ENCODE measurements at places on chromosomes 2 and 18.

- no peak for DNase-seq
Measured at GRCh38 chr18:78582898-78583738, 396.5 kb upstream of the SALL3 start.

- DNase-seq, result peak; percentile 72
Measured at GRCh38 chr2:43225093-43225787, 1.2 kb downstream of the ZFP36L2 start.

- DNase-seq, result peak; percentile 49
Measured at GRCh38 chr2:232386490-232386739, 7.9 kb downstream of the ALPP start.

GRCh38 chr2:230619491-230619890 lies 93.2 kb upstream of the CAB39 start:
- DNase-seq, result no peak

DNA sequence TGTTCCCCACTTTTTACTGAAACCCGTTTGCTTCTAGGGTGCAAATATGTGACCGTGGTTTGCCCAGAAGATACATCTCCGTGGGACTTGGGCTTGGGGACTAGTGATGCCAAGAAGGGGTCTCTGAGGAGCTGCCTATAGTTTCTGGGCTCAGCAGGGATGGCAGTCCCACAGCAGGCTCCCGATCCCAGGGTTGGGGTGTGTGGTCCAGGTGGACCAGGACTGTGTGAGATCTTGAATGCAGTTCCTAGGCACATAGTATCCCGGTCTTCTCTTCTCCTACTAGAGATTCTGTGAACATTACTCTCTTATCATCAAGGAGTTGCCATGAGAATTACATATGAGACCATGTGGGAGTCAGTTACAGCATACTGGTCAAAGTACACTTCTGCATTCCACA lies 435.8 kb upstream of the SPRED2 start:
- DNase-seq, result no peak

DNA sequence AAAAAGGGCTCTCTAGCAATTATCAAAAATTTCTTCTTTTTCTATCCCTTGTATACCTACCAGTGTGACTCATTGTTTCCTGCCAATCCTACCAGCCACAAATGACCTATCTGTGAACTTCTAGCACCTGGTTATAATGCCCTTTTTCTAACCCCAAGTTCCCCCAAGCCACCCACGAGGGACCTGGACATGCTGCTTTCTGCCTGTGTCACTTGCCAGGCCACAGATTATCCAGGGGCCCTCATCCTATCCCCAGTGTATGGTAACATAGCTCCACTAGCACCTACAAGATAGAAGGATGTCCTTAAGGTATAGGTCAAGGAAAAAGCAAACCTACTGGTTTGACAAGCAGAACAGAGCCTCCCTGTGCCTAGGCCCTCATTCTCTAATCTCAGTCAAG lies 26.8 kb downstream of the AAK1 start:
- no peak for DNase-seq

DNA sequence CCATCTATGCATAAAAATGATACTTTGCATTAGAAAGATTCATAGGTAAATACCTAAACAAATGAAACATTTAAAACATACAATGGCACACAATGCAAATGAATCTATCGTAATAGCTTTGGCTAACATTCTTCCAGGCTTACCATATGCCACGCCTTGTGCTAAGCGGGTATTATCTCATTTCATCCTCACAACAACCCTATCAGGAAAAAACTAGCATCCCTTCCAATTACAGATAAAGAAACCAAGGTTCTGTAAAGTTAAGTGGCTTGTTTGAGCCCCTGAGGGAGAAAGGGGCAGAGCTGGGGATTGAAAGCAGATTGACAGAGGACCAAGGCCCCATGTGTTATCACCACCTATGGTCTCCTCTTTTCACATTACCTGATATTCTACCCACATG lies 145.4 kb upstream of the ETAA1 start:
- no peak for DNase-seq

- no peak for DNase-seq
Measured at GRCh38 chr18:25786758-25787157, 303.7 kb downstream of the SS18 start.

- peak; percentile 91 for DNase-seq
Measured at GRCh38 chr2:234136461-234136860, 86.0 kb downstream of the SPP2 start.

DNA sequence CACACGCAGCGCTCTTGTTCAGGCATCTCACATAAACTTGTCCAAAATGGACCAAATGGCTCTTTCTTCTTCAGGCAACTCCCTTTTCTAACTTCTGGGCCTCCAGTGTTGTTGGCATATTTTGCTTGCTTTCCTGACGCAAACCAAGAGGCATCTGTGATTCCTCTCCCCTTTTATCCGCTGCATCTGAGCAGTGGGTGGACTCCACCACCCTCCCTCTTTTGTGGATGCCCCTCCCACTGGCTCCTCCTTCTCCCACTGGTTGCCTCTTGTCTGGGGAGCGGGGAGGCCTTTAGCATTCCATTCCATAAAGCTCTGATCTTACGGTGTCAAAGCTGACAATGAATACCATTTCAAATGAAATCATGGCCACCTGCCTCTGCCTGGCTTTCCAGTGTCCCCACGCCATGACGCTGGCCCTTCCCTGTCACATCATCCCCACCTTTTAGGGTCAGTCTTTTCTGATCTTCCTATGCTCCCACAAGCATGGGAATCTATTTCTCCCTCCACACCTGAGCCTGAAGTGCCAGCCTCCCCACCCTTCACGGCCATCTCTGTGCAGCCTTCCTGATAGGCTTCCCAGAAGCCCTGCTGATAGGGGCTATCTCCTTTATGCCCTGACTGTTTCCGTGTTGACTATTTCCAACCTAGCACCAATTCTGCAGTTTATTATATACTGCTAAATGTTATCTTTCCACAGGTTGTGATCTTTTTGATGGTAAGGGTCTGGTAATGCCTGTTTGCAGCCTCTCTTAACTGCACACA lies 51.5 kb downstream of the RPL37A start:
- DNase-seq, result no peak

DNA sequence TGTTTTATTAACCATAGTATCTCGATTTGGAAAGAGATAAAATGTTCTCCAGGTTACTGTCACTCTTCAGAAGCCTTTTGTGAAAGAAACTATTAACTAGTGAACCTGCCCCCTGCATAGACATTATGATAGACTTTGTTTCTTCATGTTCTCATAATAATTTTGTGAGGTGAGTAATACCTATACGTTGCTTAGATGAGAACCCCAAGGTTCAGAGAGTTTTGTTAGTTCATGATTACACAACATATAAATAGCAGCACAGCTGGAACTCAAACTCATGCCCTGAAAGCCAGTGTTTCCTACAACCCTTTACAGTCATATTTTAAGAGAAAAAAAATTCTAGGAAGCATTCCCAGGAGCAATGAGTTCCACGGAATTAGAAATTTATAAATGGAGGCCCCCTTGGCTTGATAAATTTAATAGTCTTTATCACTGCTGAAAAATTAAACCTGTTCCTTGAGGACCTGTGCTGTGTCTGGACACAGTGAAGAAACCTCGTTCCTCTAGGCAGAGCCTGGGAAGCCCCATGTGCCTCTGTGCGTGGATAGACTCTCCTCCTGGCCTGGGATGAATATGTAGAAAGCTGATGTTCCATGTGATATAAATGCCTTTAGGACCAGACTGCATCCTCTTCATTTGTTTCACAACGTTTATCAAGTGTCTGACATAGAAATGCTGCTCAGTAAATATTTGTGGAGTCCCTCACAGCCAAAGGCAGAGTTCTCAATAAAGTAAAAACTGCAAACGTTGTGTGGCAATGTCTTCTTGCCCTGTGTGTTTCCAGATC lies 1257.0 kb upstream of the GYPC start:
- DNase-seq, result no peak

- no peak for DNase-seq
Measured at GRCh38 chr2:120599072-120599471, 136.6 kb upstream of the GLI2 start.

DNA sequence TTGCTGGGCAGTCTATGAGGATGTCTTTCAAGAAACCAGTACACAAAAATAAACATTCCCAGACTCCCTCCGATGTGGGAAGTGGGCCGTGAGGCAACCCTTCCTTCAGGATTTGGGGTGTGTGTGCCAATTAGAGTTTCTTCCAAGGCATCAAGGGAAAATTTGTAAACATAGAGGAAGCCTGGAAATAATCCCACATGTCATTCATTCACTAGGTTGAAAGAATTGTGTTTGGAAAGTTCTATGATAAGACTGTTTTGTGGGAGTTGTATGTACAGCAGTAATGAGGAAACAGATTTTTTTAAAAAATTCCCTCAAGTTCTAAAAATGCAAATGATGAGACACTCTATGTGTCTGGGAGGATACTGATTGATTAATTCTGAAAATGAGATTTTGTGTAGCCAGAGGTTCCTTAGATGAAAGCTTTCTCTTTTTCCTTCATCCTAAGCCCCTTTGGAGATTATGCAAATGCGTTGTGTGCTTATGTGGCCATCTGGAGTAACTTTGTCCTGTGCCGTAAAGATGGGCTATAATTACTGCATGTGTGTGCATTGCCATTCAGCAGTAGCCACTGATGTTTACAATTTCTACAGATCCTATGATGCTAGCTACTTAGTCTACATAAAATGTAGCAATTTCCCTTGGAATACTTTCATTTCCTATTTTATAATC lies 107.8 kb upstream of the TPO start:
- DNase-seq, result no peak

DNA sequence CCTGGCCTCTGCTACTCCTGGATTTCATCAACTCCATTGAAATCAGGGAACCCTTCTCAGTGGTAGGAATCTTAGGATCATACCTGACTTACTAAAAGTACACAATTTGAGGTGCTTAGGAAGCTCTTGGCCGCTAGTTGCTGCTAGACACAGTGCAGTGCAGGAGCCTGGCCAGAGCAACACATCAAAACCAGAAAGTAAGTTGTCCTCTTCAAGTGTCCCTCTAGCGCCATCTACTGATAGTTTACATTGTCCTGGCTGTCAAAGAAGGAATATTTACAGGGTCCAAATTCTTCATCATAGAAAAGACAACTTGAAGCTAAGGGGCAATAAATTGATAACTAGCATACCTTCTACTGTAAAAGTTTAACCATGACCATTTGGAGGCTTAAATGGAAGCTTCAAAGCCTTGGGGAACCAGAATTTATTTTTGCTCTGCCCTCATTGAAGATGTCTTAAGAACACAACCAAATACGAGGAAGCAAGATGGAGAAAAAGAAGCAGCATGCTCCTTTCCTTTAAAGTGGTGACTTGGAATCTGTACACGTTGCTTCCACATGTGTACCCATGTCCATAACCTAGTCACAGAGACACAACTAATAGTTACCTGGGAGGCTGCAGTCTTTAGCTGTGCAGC lies 889.1 kb upstream of the GCFC2 start:
- peak; percentile 82 for DNase-seq

DNA sequence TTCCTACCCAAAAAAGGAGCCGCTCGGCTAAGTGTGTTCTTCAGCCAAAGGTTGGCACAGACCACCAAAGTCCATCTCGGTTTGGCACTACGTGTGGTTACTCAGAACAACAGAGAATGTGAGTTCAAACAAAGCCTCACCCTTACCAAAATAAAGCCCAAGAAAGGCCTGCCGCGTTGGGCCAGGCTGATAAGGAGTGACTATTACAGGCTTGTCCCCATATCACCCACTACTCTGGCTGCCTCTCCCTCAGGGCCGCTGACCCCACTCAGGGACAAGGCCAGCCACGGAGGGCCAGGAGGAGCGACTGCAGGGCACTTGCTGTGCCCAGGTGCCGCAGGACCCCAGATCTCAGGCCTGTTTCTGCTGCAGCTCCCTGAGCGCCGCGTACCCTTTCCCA lies 13.8 kb downstream of the HS1BP3 start:
- no peak for DNase-seq

GRCh38 chr18:74493689-74494088 lies 2.5 kb upstream of the CNDP2 start:
- DNase-seq, result peak; percentile 58

DNA sequence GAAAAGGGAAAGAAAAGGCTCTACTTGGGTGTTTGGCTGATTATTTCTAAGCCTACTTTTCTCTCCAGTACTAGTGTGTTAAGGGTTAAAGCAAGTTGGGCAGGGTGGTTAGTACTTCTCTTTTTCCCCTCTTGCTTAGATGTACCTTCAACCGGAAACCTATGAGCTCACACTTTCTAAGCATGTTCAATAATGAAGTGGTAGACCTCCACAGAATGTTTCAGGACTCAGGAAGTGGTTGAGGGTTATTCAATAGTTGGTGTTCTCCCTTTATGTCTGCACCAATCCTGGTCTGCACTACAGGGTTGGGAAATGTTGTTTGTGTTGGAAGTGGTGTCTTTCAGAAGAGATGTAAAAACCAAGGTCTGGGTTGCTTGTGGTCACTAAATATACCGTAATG lies 137.1 kb downstream of the ZEB2 start:
- DNase-seq, result no peak

DNA sequence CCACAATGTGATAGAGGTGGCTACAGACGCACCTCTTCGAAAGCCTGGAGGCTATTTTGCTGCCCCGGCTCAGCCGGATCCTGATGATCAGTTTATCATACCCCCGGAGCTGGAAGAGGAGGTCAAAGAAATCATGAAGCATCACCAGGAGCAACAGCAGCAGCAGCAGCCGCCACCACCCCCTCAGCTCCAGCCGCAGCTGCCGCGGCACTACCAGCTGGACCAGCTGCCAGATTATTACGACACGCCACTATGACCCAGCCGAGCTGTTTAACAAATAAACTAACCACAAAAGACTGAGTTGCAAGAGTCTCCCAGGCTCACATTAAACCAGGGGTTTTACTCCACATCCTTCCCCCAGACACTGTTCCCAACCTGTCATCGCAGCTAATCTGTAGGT lies 263.8 kb downstream of the PHLPP1 start:
- no peak for DNase-seq

GRCh38 chr2:102296449-102296848 lies 14.9 kb upstream of the IL1RL1 start:
- DNase-seq, result no peak

DNA sequence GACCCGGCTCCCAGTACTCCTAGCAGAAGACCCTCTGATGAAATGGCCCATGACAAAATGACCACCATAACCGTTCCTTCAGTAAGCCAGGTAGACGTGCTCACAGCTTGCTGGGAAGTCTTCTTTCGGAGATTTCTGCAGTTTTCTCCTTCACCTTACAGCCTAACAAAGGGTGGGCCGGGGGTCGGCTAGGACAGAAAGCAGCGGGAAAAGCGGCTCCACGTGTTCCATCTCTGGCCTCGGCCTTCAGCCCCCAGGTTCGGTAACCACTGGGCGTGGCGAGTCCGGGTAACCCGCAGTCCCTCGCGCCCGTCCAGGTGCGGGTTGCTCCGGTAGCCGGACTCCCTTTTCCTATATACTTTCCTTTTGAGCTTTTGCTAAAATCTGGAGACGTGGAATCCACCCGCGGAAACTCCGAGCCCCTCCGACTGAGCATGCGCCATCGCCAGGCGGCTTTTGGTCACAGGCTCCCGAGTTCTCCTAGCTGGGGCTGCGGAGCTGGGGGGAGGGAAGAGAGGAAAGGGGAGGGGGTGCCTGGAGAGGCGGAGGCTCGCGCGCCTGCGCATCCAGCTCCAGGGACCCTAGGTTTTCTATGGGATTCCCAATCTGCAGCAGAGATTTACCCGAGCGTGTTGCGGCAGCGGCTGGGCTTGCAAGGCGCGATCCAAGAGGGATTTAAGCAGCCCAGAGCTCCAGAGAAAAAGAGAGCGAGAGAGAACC lies at the start of gene VSNL1:
VSNL1 (plus strand) TSS at position 604 of the 720 bp plus-strand sequence. CDS start 51,379 bp downstream, outside the sequence.
- DNase-seq, result peak; percentile 90

- no peak for DNase-seq
Measured at GRCh38 chr2:43157506-43158246, 68.7 kb downstream of the ZFP36L2 start.

- no peak for DNase-seq
Measured at GRCh38 chr2:143410082-143410897, 281.1 kb downstream of the ARHGAP15 start.

GRCh38 chr2:164054651-164055050 lies 318.8 kb upstream of the FIGN start:
- DNase-seq, result no peak

All from Caco-2 (cell line).